SIG-M5 (cell line): ENCODE measurements at places on chromosomes 5 and 9.

DNA sequence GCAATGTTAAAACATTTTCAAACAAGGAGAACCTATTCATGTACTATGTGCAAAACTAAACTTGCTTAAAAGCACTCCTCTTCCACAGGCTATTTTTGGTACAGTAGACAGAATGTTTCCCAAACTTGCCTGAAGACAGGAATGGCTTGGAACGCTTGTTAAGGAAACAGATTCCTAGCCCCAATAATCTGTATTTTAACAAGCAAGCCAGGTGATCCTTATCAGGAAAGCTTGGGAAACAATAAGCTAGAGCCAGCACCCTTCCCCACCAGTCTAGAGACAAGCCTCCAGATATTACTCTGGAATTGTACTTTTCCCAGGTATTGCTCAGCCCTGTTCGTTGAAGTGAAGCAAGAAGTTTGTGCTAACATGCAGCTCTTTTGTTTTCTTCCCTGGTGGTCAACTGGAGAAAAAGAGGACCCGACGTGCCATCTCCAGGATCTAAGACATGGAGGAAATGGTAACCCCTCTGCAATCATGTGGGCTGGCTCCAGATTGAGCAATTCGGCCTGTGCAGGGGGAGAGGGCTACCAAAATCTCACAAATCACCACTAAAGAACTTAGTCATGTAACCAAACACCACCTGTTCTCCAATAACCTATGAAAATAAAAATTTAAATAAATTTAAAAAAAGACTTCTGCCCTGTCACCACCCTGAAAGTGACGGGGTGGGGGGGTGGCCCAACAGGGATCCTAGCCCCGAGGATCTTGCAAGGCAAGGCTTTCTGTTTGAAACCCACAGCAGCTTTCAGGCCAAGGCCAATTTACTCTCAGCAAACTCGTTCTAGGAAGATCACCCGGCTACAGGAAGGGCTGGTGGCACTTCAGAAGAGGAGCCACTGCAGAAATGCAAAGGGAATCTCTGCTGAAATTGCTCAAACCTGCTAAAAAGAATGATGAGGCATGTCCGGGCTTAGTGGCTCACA is 48.6 kb downstream of the SHB start:
- no peak for DNase-seq

DNA sequence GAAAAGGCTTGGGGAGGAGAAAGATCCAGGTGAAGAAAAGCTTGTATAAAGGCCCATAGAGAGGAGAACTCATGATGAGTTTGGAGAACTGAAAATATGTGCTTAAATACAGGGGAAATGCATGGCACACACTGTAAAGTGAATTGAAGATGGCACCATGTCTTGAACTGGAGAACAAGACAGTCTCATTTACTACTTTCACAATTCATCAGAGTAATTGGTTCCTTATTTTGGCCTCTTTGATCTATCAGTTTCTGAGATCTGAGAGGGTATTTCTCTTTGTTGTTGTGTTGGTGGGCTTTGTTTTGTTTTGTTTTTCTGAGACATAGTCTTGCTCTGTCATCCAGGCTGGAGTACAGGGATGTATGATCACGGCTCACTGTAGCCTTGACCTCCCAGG is 98.2 kb downstream of the CEMIP2 start:
- DNase-seq = no peak

DNA sequence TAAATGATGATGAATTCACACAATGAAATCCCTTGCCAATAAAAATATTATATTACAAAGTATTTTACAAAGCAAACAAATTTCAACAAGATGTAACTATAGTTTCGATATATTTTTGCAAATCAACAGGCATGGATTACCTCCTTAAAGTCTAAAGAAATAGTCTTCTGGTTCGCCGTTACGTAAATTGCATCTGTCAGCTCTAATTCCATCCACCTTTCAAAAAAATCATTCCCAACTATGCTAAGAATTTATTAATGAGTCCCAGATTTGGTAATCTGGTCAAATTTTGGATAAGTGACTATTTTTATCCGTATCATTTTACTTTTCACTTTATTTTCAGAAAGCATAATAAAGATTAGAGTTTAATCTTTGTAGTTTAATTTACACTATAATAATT is 1984.9 kb downstream of the EFNA5 start:
- no peak for DNase-seq

DNA sequence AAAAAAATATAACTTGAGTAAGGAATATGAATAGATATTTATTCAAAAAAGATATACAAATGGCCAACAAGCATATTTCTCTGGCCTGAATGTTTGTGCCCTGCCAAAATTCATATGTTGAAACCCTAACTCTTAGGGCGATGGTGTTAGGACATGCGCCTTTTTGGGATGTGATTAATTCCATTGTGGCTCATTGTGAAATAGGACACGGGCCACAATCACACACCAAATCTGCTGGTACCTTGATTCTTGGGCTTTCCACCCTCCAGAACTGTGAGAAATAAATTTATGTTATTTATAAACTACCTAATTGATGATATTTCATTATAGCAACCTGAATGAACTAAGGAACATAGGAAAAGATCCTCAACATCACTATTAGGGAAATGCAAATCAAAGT is 5.7 kb upstream of the IFNA21 start:
- DNase-seq = no peak

- no peak for DNase-seq
Measured at GRCh38 chr5:107919969-107920368, 249.2 kb upstream of the EFNA5 start.

DNA sequence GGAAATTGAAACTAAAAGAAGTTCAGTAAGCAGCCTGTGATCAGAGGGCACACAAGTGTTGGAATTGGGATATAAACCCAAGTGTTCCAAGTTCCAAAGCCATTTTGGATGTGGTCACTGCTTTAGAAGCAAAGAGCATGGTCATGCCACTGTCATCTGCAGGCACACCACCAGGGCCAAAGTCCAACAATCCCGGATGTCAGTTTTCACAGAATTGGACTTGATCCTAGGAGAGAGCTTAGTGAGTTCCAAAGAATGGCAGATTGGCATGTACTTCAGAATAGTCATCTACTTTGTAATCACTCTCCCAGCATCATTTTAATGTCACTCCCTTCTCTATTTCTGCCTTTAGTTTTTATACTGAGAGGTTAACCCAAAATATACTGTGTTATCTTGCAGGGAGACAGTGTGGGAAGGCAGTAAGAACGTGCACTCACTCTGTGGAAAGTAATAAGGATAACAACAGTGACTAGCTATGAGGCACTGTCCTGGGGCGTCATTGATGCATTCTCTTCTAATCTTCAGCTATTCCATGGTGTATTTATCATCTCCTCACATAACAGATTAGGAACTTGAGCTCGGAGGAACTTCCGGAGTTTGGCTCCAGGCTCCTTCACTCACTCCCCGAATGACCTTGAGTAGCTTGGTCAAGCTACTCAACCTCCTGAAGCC is 388.0 kb downstream of the ACTL7B start:
- no peak for DNase-seq

GRCh38 chr5:64505769-64506566 is at the start of gene RGS7BP:
RGS7BP (plus strand) TSS chr5:64506015; CDS start chr5:64506625, 610 bp downstream.
- DNase-seq = no peak

DNA sequence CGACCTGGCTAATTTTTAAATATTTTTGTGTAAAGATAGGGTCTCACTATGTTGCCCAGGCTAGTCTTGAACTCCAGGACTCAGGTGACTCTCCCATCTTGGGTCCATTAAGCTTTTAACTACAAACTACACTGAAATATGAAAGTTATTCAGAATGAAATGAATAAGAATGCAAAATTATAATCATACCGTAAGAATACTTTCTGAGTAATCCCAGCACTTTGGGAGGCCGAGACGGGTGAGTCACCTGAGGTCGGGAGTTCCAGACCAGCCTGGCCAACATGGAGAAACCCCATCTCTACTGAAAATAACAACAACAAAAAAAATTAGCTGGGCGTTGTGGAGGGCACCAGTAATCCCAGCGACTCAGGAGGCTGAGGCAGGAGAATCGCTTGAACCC is 1.1 kb upstream of the ORM1 start:
- no peak for DNase-seq

- no peak for DNase-seq
Measured at GRCh38 chr9:124790801-124791505, 14.0 kb downstream of the OLFML2A start.

- DNase-seq = no peak
Measured at GRCh38 chr9:128846680-128847030, 17.1 kb upstream of the SPOUT1 start.

- DNase-seq = no peak
Measured at GRCh38 chr9:130995086-130996011, 13.6 kb upstream of the LAMC3 start.

DNA sequence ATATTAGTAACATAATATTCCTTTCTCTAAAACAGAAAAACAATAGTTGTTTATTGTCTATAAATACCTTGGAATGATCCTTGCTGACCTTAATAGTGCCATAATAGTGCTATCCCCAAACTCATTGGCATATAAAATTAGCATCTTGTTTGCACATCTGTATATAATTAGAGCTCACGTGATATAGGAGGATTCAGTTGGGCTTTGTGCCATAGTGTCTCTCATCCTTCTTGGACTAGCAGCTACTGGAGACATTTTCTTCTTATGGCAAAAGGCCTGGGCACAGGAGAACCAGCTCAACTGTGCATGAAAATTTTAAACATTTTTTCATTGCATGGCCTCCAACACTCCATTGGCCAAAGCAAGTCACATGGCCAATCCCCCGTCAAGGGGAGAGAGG is 342.5 kb downstream of the SPATA31D1 start:
- DNase-seq = no peak

GRCh38 chr9:132168347-132168746 is 6.5 kb downstream of the NTNG2 start:
- no peak for DNase-seq

DNA sequence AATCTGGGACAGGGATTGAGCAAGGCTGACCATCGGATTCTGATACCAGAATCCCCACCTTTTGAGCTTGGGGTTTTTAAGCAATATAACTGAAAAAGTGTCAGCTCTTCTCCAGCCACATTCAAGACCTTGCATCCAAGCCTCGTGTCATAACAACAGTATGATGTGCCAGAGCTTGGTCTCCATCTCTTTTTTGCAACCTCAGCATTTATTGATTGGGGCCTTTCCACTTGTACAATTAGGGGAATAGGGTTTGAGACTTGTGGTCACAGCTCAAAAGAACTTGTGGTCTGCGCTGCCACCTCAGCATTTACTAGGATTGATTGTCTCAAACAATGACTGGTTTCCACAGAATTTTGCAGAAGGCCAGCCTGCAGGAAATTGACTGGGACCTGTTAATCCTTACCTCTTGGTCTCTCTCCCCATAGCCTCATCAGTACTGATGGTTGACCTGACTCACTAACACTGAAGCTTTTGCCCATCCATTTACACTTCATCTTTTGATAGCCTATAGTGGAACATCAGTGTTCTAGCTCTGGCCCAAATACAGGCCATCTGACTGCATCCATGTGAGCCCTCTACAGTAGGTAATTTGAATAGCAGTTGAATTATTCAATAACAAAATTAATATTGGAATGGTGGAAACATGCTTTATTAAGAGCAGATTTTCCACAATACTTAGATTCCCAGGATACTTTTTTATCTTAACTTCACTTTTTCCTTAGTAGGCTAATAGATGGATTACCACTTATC is 381.6 kb upstream of the PRR16 start:
- DNase-seq = no peak

GRCh38 chr9:35001803-35002502 is 12.4 kb downstream of the DNAJB5 start:
- no peak for DNase-seq

- DNase-seq = no peak
Measured at GRCh38 chr5:163696579-163696887, 191.1 kb downstream of the MAT2B start.

GRCh38 chr5:115544043-115544435 is 536 bp downstream of the FEM1C start:
- no peak for DNase-seq

DNA sequence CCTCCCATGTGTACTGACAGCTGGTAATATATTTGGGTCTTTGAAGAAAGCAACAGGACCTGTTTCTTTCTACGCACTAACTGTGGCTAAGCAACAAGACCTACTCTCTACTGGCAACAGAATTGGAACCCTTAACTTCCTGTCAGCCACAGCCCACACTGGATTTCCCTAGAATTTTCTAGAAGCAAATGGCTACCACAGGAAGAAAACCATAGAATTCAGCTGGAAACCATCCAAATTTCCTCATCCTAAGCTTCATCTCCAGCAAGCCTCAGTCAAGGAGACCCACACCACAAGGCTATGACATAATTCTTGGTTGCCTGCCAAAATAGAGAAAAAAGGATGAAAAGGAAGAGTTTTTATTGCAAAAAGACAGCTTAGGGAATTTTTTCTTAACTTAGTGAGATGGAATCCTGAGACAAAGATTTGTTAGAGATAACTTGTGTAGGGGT is 171.8 kb upstream of the TNC start:
- no peak for DNase-seq

- no peak for DNase-seq
Measured at GRCh38 chr5:78327761-78328510, 32.5 kb upstream of the SCAMP1 start.

DNA sequence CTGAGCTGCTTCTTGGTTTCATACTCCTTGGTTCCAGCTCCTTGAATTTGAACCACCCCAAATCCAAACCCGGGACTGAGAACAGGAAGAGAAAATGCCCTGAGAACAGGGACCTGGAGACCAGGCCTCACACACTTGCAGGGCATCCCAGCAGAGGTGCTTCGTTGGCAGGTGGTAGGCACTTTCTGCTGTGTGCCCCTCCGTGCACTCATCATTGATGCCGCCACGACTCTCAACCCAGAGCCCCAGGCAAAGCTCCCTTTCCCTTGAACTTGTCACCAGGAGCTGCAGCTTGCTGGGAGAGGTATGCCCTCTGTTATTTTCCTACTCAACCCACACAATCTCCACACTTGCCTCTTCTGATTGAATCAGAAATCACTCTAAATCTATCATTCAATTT is 217.8 kb upstream of the IRX1 start:
- DNase-seq = no peak

- DNase-seq = peak; percentile 53
Measured at GRCh38 chr9:21995006-21995665, 545 bp downstream of the CDKN2B-AS1 start.

GRCh38 chr5:59039296-59040023 is 456.6 kb downstream of the RAB3C start:
- peak; percentile 88 for DNase-seq
